Activated CD8-positive, alpha-beta memory T cell treated with anti-CD3 and anti-CD28 coated beads for 48 hours (primary cell): ENCODE measurements at places on chromosomes 4 and X.

DNA sequence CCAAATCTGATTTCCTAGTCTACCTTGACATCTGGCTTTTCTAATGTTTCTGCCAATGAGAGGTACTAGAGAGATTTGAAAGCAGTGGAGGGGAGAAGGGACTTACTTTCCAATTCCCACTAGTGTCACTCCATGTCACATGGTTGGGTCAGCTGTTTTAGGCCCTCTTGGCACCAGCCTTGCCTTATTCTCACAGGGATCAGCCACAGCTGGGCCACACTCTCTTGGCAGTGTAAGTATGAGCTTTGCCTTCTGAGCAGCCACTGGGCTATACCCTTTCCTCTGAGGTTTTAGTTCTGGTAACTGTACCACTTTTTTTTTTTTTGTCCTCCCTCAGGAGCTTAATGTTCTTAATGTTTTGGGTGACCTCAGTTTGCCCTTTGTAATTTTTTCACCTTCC lies 10.2 kb upstream of the ADH1C start:
- no peak for DNase-seq

DNA sequence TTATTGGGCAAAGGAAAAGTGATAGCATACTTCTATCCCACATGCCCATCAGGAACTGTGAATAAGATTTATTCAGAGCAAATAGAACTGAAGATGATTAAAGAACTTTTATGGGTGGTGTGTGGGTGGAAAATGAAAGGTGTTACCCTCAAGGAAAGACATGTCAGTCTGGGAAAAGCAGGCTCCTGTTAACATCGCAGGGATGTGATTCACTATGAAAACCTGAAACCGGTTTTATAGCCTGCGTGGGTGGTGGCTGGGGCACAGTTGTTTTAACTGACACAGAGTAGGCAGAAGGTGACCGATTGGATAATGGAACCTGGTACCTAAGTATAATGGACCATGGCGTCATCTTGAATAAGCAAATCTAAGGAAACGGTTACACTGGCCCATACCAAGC lies 61.3 kb upstream of the CASK start:
- no peak for DNase-seq

DNA sequence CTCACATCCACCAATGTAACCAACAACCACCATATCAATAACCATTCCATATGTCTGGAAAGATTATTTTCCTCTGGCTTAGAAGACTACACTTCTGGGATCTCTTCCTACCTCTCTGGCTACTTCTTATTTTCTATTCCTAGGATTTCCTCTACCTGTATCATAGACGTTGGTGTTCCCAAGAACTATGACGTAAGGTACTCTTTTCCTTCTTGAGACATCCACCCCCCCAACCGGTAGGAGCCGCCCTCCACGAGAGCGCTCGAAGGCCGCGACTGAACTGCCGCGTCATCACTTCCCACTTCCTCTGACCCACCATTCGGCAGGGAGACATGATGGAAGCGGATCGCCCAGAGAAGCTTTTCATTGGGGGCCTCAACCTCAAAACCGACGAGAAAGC lies at the start of gene RBMXL3:
Gene RBMXL3 (plus strand): TSS at position 301 of the 400 bp plus-strand sequence. CDS start 32 bp downstream, at position 333.
- no peak for DNase-seq

DNA sequence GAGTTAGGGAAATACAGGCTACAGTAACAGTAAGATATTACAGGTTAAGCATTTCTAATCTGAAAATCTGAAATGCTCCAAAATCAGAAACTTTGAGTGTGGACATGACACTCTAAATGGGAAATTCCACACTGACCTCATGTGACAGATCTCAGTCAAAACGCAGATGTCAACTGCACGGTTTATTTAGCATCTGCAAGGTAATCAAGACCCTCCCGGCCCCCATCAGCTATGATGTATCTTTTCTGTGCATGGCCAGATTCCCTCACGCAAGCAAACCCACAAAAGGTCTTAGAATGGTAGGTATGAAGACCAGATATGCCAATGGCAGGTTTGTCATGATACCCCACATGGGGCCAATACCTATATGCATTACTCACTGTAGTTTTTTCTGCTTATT lies 82.8 kb downstream of the COQ2 start:
- no peak for DNase-seq

DNA sequence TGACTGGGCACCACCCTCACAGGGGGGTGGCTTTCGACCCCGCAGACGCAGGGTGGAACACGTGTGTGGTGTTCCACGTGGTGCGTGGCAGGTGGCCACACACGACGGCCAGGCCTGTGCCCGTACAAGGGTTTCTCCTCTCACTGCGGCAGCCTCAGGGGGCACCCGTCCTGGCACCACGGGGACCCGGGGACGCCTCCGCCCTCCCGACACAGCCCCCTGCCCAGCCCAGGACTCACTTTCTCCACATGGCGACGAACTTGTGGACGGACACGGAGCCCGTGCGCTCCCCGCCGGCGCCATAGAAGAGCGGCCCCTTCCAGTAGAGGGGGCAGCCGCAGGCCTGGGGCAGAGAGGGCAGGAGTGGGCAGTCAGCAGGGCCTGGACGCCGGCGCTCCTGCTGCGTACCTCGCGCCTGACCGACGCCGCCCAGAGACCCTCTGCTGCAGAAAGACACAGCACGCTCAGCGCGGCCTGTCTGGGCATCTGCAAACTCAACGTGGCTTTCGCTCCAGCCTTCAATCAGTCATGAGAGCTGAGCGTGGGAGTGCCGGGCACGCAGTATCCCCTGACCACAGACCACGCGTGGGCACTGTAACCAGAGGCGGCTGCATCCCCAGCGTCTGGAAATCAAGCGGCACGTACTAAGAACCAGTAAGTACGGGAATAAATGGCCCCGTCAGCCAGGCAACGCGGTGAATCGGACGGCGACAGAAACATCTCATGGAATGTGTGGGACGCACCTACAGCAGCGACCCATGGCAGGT lies 28.9 kb upstream of the GTPBP6 start:
- no peak for DNase-seq
